ENCODE measurements at places on chromosomes 16 and 17.

DNA sequence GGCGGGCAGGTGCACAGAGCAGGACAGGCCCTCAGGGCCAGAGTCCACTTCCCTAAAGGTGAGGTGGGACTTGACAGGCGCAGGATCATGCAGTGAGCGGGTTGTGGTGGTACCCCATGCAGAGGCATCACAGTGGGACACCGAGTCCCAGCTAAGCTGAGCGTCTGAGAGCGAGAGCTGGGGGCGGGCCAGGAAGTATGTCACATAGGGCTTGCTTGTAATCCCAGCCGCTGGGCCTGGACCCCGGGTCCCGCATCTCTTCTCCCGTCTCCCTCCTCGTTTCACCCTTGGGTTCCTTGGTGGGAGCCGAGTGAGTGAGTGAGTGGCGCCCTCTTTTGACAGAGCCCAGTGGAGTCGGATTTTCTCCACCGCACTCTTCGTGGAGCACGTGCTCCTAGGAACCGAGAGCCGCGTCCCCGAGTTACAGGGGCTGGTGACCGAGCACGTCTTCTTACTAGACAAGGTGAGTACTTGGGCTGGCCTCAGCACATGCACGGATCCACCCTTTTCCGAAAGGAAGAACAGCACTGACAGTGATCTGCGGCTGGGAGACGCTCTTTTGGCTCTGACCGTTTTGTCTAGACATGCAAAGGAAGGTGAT lies 50.8 kb upstream of the ENDOV start:
- DNase-seq = no peak

DNA sequence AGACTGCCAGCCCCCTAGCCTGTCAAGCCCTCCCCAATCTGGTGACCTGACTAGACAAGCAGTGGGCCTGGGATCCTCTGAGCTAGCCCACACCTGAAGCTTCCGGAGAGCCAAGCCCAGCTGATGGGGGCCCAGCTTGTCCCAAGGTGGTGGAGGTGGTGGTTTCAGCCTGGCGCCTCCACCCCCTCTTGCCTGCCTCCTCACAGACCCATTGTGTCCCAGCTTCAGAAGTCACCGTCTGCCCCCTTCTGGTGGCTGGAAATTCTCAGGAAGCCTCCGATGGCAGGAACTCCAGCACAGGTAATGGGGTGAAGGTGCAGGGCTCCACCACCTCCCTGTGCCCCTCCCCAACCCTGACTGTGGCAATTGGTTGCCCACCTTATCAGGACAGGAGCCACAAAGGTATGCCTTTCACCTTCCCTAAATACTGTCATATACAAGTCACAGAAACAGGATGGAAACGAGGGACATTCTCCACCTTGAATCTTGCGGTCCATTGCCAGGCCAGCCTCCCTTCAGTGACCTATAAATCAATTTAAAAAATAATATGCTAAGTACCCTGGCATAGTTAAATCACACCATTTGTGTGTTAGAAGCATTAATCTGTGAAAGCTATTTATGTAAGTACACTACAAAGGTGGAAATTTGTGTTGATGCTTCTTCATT lies 66.0 kb upstream of the ZNF423 start:
- no peak for DNase-seq

DNA sequence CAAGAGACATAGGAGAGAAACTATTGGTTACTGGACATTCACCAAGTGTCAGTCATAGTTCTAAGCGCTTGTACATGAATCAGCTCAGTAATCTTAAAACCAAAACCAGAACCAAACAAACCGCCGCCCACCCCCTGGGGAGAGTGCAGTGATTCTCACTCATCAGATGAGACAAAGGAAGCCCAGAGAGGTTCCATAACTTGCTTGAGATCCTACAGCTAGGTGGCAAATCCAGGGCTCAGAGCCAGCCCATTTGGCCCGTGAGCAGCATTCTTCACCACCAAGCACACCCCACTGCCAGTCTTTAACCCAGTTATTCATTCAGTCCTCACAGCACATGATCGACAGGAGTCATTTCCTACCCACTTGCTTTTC lies 37.2 kb upstream of the RGS9 start:
- no peak for DNase-seq

DNA sequence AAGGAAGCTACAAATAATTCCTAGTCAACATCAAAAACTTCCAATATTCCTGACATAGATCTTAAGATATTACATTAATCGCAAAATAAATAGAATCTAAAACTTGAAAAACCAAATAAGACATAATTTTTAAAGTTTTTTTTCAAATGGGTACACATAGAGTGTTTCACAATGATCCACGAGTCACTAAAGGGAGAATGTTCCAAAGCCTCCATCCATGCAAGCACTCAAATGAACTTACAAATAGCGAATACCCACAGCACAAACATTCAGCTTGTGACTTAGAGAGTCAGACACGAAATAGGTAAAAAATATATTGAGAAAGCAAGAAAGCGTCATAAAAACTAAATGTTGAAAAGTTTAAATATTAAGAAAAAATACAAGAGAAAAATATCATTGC lies 65.7 kb downstream of the CEP112 start:
- no peak for DNase-seq

- no peak for DNase-seq
These were observed 223.2 kb downstream of the C16orf78 start for GRCh38 chr16:49596648-49597291.

GRCh38 chr16:73878611-73879010 lies 418.0 kb upstream of the PSMD7 start:
- DNase-seq = no peak

DNA sequence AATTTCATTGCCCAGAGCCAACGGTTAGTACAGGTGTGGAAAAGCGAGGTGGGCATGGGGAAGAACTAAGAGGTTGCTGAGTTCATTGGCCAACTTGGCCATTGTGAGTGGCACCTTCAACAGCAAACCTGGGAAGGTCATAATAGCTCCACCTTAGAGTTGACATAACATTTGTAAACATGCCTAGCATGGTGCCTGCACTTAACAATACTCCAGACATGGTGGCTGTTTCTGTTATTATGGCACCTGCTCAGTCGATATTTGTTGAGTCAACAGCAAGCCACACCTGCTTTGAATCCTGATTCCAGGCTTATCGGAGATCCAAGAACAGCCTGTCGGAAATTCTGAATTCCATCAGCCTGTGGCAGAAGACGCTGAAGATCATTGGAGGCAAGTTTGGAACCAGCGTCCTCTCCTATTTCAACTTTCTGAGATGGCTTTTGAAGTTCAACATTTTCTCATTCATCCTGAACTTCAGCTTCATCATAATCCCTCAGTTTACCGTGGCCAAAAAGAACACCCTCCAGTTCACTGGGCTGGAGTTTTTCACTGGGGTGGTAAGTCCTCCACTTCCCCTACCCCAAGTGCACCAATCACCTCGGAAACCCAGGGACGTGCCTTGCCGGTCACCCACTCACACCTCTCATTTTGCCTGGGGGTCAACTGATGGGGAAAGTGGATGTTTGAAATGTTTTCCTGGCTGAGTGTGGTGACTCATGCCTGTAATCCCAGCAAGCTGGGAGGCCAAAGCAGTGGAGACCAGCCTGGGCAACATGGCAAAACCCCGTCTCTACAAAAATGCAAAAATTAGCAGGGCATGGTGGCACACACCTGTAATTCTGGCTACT lies 46.0 kb downstream of the TMC5 start:
- DNase-seq = no peak

GRCh38 chr17:53996890-53997289 lies 174.2 kb downstream of the KIF2B start:
- no peak for DNase-seq

DNA sequence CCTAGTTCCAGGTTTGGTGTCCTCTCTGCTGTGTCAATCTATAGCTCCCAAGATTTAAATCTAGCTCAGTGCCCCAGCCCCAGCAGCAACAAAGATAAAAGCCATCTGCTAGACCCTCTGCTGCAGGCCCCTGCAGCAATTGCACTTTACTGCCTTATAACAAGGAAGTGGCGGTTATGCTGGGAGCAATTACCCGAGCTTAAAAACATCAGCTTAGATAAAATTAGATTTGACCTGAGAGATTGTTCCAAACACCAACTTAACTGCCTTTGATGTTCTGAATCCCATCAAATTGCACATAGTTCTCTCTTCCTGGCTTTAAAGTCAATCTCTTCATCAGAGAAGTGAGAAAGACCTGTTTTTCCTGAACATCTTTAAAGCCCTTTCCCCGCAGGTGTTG lies 62.4 kb upstream of the SHISA6 start:
- no peak for DNase-seq

- no peak for DNase-seq
These were observed 1.2 kb downstream of the VAMP2 start for GRCh38 chr17:8161289-8162232.

- no peak for DNase-seq
These were observed 419.8 kb upstream of the DYNLRB2 start for GRCh38 chr16:80120899-80121521.

- no peak for DNase-seq
These were observed 16.6 kb downstream of the MYO18A start for GRCh38 chr17:29163563-29163962.

DNA sequence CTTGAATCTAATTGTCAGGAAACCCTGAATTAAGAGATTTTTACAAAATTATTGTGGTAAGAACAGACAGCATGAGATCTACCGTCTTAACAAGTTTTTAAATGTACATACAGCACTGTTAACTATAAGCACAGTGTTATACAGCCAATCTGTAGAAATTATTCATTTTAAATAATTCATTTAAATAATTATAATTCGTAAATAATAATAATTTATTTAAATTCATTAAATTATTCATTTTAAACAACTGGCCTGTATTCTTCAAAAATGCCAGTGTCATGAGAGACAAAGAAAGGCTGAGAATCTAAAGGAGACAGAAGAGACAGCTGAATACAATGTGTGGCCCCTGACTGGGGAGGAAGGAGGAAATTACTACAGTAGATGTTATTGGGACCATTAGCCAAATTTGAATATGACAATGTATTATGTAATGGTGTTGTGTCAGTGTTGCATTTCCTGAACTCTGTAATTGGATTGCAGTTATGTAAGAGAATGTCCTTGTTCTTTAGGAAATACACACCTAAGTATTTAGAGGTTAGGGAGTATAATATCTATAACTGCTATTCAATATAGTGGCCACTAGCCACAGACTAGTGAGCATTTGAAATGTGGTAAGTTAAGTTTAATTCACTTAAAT lies 2.3 kb downstream of the RSAD1 start:
- peak; percentile 38 for DNase-seq

GRCh38 chr17:81405411-81405872 lies 10.2 kb downstream of the BAHCC1 start:
- DNase-seq = no peak

GRCh38 chr16:86093801-86094750 lies 195.1 kb downstream of the IRF8 start:
- DNase-seq = no peak

- DNase-seq = no peak
These were observed 110.2 kb upstream of the CACNG5 start for GRCh38 chr17:66724581-66725341.

DNA sequence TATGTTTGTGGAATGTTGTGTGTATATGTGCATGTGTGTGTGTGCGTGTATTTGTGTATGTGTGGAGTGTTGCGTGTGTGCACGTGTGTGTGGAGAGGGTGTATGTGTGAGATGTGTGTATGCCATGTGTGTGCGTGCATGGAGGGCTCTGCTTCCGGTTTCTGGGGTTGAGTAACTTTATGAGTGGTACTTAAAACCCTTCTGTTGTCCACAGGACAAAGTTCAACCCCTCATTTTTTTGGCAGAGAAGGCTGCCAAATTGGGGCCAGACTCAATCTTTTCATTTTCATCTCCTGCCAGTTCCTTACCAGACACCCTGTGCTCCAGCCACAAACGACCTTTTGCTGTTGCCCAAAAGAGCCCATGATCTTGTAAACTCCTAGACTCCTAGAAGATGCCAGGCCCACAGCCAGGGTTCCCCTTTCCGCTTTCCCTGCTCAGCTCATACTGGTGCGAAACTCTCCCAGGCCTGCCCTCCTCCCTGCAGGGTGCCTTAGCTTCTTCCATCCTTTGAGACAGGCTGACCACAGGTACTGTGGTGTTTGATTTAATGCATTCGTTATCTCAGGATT lies 100.2 kb downstream of the CMIP start:
- DNase-seq = no peak

DNA sequence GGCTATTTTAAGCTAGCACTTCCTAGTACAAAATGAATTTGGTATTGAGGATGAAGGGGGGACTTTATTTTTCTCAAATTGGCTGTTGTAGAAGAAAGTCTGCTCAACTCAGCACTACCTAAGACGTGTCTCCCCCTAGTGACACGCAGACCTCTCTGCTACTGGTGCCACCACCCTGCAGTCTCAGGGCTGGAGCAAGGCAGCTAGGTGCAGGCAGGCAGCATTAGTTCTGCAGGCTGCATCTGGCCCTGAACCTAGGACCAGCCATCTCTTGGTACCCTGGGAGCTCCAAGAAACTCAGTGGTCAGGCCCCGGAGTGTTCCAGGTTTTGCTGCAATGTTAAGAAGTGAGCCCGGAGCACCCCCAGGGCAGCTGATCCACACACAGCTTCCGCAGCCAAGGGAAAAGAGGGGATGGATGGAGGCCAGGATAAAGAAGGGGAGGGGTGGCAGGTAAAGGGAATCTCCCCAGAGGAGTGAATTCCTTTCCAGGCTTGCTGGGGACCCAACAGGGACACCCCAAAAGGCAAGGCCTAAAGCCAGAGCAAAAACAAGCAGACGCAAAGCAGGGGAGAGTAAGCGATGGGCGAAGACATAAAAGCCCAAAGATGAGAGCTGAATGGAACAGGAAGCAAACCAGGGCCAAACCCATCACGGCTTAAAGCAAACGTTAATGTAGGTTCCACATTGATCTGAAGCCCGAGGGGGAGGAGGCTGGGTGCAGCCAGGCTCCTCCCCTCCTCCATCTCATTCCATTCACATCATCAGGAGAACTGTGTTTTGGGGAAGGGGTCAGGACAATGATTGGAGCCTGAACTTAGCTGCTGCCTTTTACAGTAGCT lies 200.5 kb downstream of the ZFHX3 start:
- DNase-seq = no peak

DNA sequence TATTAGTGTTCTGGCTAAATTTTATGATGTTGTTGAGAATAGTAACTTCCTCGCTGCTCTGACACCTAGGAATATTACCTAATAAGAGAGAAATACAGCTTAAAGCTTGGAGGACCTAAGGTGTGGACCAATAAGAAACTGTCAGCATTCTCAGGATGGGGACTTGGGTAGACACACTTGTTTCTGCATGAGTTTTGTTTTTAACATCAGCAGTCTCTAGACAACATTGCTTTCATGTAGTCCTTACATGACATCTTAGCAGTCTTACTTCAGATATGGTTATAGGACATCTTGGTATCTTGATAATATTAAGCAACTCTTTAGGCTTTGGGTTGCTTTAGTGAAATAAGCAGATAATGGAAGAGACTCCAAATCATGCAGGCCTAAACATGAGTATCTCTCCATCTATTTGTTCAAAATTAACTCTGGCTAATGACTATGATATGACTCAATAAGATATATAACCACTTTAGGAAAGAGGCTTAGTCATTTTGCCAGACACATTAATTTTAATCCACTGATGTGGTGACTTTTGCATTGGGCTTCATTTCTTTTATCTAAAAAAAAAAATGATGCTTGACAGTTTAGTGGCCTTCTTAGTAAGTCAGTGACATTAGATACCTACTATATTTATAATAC lies 84.5 kb downstream of the WNT3 start:
- DNase-seq = no peak

DNA sequence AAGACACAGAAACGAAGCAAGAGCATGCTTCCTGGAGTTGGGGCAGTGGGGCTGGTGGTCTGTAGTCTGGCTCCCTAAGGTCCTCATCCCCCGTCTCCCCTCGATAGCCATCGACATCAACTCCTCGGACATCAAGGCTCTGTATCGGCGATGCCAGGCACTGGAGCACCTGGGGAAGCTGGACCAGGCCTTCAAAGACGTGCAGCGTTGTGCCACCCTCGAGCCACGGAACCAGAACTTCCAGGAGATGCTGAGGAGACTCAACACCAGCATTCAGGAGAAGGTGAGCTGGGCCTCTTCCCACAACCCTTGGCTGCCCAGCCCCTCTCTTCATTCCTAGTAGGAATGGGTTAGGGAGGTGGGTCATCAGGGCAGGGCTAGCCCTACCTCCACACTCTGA lies 2.3 kb downstream of the UNC45B start:
- no peak for DNase-seq
